ENCODE measurements at places on chromosomes 5 and 9. TPM values are rescaled to one million over a fixed set of nuclear protein-coding genes. Genes with fewer than 3 reads are reported as not detected.

SAXO1 gene
- total RNA-seq: not detected

PCDHB11 gene
- under 0.01 TPM for total RNA-seq

DEPDC1B gene
- 16.4 TPM for total RNA-seq

DPYSL3 gene
- 62.7 TPM for total RNA-seq

IL13 gene
- total RNA-seq: not detected

GPRIN1 gene
- total RNA-seq: 9.2 TPM

PRR16 gene
- 23.9 TPM for total RNA-seq

LHX2 gene
- 0.15 TPM for total RNA-seq

CMYA5 gene
- total RNA-seq: 0.30 TPM

PCDHA9 gene
- not detected for total RNA-seq

Measured in bronchus fibroblast of lung (primary cell).